NCI-H1930 (cell line): ENCODE measurements at places on chromosomes 13 and 19.

- no peak for DNase-seq
Measured at GRCh38 chr19:39350156-39350555, 7.9 kb downstream of the SAMD4B start.

GRCh38 chr13:53028637-53029203 is at the start of gene OLFM4:
TSS of gene OLFM4 (plus strand) at chr13:53028813. CDS start at chr13:53028837, 24 bp downstream.
- DNase-seq = no peak

DNA sequence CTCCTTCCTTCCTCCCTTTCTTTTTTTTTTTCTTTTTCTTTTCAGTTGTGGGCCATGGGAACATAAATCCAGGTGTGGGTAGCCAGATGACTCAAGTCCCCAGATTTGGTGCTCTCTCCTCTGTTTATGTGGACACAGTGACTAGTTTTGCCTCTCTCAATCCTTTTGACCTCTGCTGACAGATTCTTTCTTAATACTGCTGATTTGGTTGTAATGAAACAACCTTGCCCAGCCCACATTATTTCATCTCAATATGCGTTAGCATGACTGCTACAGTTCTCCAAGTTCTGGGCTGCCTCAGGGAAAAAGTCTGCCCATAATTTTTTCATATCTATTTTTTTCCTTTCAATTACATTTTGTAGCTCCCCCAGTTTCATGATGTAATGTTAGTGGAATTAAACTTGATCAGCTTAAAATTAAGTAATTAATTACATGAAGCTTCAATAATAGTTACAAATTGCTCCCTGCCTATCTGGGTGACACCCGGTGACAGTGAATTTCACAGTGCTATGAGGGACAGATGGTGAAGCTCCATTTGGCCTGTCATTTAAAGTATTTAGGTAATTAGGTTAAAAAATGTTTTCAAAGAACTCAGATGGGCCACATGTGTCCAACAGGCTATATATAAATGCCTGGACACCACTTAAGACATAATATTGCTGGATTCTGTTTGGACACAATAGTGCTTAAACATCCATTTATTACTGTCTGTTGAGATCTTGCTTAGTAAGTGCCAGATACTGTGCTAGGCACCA is 118.8 kb upstream of the FRY start:
- DNase-seq = no peak

DNA sequence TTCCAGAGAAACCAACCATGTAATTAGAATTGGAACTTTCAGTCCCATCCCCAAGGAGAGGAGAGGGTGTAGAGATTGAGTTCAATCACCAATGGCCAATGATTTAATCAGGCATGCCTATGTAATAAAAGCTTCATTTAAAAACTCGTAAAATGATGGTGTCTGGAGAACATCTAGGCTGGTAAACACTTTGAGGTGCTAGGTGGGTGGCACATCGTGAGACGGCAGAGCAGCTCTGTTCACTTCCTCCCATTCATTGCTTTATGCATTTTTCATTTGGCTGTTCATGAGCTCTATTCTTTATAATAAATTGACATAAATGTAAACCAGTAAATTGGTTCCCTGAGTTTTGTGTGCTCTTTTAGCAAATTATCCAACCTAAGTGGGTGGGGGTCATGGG is 90.1 kb downstream of the ELF1 start:
- no peak for DNase-seq

GRCh38 chr19:54294539-54294938 is 13.6 kb upstream of the LILRB2 start:
- DNase-seq = no peak

DNA sequence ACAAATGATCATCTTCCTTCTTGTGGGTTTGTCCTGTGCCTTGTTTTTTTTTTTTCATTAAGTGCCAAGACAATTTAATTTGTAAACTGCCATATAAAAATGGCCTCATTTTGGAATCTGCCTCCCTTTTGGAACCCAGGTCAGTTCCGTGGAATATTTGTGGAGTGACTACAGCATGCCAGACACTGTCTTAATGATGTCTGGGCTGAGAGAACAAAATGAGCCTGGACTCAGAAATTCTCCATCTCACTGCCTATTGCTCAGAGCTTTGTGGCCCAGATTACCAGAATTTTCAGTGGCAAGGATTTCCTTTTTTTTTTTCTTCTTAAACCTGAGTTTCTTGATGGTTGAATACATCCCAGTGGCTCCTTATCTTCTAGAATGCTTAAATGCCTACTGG is 340.6 kb downstream of the ENOX1 start:
- DNase-seq = no peak
